ENCODE measurements at places on chromosomes 3 and 15.

DNA sequence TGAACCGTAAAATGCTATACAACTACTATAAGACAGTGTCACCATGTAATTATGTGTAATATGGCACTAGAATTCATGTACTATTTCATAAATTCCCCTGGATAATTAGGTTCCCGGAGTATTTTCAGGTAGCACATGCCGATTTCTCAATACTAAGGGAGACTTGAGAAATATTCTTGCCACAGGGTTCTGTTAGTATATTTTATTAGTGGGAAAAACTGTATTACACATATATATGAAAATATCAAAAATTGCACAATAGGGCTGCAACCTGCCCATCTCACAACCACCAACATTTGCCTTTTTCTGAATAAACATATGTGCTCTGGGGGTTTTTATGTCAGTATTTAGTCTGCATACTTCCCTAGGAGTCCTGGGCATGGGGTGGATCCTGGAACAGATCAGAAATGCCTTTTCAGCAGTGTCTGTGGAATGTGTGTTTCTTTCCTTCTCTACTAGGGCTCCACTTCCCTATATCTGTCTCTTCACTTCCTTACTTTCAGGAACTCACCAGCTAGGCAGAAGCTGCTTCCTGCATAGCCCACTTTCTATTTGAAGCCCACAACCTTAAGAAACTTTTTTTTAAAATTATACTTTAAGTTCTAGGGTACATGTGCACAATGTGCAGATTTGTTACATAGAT lies 87.5 kb downstream of the RPL39L start:
- no peak for DNase-seq

GRCh38 chr3:51386159-51386851 lies 1.2 kb downstream of the MANF start:
- no peak for DNase-seq

- DNase-seq: no peak
These were observed 91.6 kb downstream of the DNASE1L3 start for GRCh38 chr3:58119186-58119585.

GRCh38 chr3:156317462-156318074 lies 197.2 kb downstream of the KCNAB1 start:
- peak; percentile 24 for DNase-seq

GRCh38 chr3:12579905-12580304 lies 23.0 kb downstream of the MKRN2 start:
- DNase-seq: no peak

DNA sequence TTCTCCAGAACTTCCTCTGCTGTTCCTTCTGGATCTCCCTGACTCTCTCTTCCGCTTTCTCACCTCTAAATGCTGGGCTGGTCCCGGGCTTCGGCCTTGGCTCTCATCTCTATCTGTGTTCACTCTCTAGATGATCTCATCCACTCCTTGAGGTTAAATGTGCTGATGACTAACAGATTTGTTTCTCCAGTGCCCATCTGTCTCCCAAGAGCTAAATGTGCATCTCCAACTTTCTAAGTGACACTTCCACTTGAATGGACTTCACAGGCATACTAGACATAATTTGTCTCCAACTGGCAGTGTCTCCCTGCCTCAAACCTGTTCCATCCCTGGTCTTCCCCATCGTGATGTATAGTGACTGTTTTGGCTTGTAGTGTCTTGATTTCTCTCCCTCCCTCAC lies 95.3 kb downstream of the ITPR1 start:
- DNase-seq: peak; percentile 45

DNA sequence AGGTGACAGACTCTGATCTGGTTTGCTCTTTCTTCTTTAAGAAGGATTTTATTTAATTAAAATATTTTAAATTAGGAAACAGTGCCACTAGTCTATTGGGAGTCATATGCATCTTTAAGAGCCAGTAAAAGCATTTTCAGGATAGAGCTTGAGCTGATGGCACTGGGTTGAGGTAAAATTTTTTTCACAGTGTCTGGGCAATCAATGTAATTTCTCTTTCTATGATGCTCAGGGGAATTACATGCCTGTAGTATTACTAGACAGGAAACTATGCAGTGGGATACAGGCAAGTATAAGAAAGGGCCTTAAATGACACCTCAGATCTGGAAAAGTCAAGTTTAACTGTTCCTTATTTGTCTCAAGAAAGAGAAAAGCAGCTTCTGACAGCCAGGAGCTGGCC lies 76.4 kb downstream of the GAP43 start:
- no peak for DNase-seq

- DNase-seq: no peak
These were observed 296.0 kb upstream of the ICE2 start for GRCh38 chr15:60774829-60775463.

DNA sequence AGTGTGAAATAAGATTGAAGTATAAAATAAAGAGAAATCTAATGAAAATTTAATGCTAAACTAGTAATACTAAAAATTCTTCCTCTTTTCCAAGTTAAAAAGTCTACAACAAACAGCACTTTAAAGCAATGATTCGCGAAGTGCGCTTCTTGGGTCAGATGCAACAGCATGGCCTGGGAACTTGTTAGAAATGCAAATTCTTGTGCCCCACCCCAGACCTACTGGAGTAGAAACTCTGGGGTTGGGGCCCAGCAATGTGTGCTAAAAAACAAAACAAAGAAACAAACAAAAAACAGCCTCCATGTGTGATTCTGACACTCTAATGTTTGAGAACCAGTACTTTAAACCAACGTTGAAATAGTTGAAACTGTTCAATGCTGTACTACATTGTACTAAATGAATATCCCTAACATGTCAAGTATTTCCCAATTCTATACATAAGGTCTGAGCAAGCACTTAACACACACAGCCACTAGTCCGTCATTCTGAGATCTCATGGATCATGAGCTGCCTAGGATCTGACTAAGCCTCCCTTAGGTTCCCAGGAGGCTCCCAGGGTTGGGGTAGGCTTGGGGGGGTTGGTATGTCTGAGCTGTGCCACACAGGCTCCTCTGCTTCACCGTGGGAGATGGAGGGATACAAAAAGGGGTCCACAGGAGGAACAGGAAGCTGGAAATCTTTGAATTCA lies 6.1 kb downstream of the RASGRP1 start:
- no peak for DNase-seq

- peak; percentile 81 for DNase-seq
These were observed 39.2 kb upstream of the POLR2M start for GRCh38 chr15:57667171-57667849.

DNA sequence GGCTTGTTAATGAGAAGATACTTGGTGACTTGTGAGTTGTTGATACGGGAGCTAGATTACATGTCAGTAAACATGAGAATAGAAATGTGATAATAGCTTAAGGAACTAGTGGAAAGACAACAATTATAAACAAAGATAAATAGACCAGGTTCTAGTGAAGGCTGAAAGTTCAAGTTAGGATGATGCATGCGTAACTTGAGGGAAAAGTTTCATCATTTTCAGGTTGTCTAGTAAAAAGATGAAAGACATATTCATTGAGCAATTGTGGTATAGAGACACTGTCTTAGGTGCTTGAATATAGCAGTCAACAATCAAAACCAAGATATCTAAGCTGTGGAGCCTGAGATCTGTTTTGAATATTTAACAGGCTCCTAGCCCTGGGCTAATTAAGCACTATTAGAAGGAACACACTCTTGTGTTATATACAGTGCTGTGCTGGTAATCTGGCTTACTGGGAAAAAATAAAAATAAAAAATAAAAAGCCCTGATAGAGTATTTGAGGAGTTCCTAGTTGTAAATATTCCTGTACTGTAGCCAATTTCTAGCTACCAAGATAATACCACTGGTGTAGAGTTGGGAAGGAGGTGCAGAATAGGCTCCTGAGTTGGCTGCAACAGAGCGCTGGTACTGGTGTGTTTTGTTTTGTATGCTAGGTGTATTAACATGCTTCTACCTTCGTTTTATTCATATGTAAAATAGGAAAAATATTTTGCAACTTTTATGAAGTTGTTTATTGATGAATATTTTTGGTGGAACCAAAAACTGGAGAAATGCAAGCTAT lies 68.5 kb downstream of the NLGN1 start:
- DNase-seq: no peak

DNA sequence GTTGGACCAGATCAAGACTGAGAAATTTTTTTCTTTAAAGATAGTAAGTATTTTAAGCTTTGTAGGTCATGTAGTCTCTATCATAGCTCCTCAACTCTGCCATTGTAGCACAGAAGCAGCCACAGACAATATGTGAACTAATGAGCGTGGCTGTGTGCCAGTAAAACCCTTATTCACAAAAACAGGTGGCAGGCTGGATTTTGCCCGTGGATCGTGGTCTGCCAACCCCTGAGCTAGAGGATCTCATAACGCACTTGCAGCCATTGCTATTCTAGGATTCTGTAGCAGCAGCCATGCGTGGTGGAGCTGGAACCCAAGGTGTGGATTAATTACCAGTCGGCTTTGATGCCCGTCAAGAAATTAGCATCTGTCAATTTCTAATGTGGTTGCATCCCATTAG lies 68.7 kb upstream of the PLXNA1 start:
- no peak for DNase-seq

- DNase-seq: no peak
These were observed 319.2 kb downstream of the FGF12 start for GRCh38 chr3:192408007-192408646.

DNA sequence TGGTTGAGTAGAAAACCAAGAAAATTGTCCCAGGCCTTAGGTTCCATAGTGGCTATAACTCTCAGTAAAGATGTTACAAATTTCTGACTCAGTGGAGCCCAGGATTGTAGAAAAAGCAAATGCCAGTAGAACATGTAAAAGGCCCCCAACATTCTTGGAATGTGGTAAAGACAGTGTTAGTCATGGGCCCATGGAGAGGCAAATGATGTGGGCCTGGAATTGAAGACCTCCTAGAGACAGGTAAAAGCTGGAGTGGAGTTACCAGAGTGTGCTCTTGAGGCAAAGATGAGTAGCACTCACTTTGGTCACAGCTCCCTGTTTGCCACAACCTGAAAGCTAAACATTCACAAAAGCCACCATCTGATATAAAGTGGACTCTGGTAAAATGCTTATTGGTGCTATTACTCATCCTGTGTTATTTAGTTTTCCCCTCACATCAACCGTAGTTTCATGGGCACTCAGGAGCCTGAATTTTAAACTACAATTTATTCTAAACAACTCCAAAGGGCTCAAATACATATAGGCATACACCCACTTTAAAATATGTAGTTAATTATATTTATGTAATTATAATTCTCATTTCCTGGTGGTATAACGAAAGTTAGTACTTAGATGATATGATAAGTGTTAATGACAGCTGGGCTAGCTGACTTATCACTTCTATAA lies 359.6 kb upstream of the NECTIN3 start:
- no peak for DNase-seq

- DNase-seq: no peak
These were observed 40.8 kb downstream of the BFSP2 start for GRCh38 chr3:133440652-133441051.

DNA sequence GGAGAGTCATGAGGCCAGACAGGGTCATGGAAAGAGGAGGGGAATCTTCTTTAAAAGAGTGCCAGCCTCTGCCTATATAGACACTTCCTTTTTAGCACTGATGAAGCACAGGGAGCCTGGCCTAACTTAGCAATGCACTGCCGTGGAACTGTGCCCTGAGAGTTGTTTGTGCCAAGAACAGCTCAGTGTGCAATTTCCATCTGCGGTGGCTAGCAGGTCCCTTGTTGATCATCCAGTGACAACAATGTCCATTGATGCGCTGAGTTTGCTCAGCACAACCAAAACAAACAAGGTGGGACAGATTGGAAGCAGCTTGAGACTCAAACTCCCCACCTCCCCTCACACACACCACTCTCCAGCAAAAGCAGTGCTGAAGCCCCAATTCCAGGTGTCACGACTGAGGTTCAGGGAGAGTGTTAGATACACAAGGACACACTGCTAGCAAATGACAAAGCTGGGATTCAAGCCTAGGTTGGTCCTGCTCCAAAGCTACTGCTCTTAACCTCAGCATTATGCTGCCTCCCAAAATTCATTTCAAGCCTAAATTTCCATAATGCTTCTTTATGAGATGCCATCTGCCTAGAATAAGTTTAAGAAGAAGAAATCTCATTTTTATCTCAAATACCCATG lies 316.6 kb upstream of the UBE2E2 start:
- DNase-seq: no peak

DNA sequence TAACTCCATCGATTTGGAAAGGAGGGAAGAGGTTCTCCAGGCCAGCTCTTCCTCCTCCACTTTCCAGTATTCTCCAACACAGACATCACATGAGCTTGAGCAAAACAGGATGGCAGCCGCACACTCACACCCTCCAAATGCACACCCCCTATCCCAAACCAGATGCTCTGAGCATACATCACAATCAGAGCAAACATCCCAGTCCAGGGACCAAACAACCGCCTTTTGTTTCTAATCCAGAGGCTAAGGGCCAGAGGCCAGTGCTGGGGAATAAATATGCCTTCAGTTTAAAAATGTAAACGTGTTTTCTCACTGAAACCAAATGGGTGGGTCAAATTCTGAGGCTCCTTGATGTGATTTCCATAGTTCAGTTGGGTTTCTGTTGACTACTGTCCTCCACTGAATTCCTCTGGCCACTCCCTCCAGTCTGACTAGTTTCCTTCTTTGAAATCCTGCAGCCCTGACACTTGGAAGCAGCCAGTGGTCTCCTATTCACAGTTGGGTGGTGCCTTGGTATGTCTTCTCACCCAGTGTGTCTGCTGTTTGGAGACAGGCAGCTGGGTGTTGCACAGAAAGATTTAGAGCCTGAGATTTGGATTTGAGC lies 19.2 kb upstream of the MFGE8 start:
- DNase-seq: no peak

DNA sequence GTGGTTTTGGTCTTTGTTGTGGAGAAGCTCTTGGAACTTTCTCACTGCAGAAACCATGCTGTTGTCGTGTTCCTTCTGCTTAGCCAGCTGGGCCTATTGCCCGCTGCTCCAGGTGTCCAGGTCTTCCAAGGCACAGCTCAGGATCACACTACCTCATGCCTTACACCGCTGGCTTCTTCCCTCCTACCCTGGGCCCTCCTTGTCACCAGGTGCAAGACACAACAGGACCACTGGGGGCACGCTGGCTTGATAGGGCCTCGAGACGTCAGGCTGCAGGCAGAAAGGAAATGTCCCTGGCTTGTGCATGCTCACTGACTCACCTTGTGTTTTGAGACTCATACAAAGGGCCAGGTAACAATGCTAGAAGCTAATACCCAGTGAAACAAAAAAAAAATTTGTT lies 32.3 kb downstream of the PAQR9 start:
- DNase-seq: peak; percentile 40

GRCh38 chr3:182235504-182235903 lies 523.8 kb downstream of the SOX2 start:
- no peak for DNase-seq

DNA sequence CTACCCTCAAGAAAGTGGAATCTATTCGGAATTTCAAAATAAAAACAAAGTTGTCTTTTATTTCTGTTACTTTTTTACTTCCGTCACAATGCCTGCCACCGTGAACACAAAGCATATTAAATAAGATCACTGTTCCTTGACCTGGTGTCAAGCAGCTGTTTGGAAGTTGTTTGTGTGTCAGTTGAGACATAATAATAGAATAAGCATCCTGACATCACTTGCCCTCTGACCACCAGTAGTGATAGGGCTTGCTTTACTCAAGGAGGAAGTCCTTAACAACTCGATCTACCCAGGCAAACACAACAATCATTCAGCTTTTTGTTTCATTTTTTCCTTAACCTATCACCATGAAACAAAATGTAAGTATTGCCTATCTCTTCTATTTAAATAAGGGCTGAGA lies 454.4 kb upstream of the RASGRP1 start:
- no peak for DNase-seq

- no peak for DNase-seq
These were observed 53.4 kb downstream of the OXSM start for GRCh38 chr3:25843332-25843731.

Measured in urothelium cell line (cell line).